Lung (tissue), 17 donors: ENCODE measurements at places on chromosomes 2 and 18.

DNA sequence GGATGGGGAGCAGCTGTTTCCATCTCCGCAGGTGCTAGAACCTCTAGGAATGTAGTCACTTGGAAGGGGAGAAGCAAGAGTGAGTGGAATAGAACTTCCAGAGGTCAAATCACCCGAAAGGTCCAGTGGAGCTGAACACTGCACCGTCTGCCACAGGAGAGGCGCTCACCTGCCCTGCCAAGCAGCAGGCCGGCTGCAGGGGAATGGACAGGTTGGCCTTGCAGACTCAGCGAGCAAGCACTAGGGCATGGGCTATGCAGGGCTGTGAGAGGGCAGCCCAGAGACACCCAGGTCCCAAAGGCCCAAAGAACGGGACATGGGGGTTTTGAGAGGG, 214.2 kb downstream of the TNS1 start:
- no peak for DNase-seq

GRCh38 chr2:21627938-21628337, 504.2 kb downstream of the TDRD15 start:
- DNase-seq = peak; percentile 79

GRCh38 chr2:142868229-142868762, 9.2 kb upstream of the KYNU start:
- no peak for DNase-seq

- no peak for DNase-seq
Measured at GRCh38 chr2:101832114-101832513, 134.6 kb downstream of the MAP4K4 start.

GRCh38 chr2:235087832-235088495, 136.1 kb downstream of the SH3BP4 start:
- peak; percentile 85 for DNase-seq

- DNase-seq = no peak
Measured at GRCh38 chr2:198102856-198103255, 298.5 kb downstream of the PLCL1 start.

DNA sequence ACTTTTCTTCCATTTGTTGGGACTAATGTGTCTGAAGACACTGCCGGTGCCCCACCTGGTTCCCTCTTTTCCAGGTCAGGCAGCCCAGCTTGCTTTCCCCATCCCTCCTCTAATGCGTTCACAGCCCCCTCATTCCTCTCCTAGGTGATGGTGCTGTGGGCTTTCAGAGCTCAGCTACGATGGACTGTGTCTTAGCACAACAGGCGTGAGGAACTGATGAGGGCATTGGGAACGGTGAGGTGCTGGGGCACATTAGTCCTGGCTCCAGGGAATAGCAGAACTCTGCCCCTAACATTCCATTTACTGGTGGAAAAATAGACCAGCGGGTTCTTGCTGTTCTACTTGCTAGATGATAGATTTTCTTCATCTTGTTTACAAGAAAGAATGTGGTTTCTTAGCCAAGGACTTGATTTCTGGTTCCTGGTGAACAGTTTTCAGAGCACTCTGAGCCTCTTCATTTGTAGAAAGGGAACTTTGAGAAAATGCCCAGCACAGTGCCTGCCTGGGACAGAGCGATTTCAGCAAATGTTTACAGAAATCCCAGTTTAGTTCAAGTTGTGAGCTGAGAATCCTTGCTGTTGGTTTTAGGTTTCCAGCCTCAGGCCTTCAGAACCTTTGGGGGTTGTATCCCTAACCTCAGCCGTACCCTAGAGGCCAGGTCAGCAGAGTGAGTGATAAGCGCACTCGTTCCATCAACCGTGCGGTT, 42.5 kb downstream of the LDLRAD4 start:
- DNase-seq = no peak

GRCh38 chr2:199581935-199582360, 124.2 kb upstream of the SATB2 start:
- DNase-seq = peak; percentile 74

DNA sequence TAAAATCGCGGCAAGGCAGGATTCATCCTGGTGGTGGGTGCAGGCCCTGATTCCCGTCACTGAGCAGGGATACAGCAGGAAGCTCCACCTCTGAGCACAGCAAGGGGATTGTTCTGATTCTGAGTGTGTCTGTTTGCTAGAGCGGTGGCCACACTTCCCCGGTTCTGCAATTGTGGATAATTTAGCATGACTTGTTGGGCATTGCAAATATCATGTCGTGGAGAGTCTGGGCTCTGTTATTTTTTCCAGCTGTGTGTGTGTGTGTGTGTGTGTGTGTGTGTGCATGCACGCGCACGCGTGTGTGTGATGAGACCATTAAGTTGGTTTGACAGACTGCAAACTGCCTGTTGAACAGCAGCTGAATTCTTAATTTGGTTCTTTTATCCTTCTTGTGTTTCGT, 4.1 kb upstream of the TMEM18 start:
- DNase-seq = no peak

DNA sequence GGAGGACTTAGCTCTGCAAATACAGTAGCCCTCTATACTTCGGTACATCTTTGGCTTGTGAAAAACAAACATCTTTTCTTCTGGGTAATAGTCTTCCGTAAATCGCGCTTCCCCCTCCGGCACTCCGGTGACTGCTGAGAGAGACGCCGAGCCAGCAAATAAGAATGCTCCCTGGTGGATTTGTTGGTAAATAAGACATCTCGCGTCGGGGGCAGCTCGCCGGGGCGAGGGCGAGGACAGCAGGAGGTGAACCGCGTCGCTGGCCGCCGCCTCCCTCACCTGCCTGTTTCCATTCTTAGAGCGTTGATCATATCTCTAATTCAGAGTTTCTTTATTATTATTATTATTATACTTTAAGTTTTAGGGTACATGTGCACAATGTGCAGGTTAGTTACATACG, 117.6 kb downstream of the PMAIP1 start:
- DNase-seq = no peak

DNA sequence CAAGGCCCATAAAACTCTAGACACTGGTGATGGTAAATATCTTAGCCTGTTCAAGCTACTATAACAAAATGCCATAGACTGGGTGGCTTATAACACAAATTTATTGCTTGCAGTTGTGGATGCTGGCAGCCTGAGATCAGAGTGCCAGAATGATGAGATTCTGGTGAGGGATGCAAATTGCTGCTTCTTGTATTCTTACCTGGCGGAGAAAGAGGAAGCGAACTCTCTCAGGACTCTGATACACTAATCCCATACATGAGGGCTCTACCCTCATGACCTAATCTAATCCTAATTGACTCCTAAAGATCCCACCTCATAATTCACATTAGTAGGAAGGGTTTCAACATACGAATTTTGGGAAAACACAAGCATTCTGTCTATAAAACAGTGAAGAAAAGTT, 4.6 kb upstream of the IER3IP1 start:
- no peak for DNase-seq

- DNase-seq = peak; percentile 18
Measured at GRCh38 chr2:56077359-56077915, 106.4 kb upstream of the CCDC85A start.

GRCh38 chr18:64974391-64975125, 776.3 kb upstream of the CDH7 start:
- DNase-seq = peak; percentile 8

- DNase-seq = no peak
Measured at GRCh38 chr2:43027097-43027873, 199.1 kb downstream of the ZFP36L2 start.

GRCh38 chr2:161116509-161116908, 43.7 kb upstream of the TANK start:
- no peak for DNase-seq

DNA sequence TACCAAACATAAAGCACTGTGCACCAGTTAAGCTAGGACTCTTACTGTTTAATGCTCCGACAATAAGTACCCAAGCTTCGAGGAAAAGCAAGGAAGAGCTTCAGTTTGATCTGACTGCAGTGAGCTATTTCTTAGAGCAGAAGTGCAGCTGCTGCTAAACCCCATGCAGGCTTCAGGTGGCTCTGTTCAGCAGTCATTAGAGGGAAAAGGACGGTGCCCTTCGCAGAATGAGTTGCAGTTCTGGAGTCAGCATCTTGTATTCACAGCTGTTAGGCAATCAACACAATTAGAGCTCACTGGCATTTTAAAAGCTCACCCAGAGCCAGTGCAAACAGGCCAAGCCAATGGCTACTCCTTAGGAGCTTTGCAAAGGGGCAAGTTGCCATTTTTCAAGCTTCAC, 1.5 kb upstream of the CERKL start:
- no peak for DNase-seq

DNA sequence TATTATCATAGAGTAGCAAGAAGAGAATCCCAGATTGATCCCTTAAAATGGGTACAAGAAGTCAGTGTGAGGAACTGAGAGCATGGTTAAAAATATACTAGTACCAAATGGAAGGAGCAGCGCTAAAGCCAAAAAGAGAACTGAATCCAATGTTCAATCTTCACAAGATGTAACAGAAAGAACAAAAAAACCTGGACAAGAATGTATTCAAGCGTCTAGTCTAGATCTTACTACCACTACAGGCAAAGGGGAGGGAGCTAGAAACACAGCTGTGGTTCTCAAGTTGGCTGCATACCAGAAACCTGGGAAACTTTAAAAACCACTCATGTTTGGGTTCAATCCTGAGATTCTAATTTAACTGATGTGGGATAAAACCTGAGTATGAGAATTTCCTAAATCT, 57.5 kb downstream of the PIAS2 start:
- DNase-seq = no peak

GRCh38 chr2:20629581-20630171, 21.2 kb downstream of the HS1BP3 start:
- peak; percentile 57 for DNase-seq

GRCh38 chr2:72915907-72916742, 1.2 kb upstream of the EMX1 start:
- DNase-seq = peak; percentile 64

GRCh38 chr2:186328838-186329237, 157.2 kb upstream of the ZC3H15 start:
- DNase-seq = no peak

- DNase-seq = no peak
Measured at GRCh38 chr18:57906852-57907251, 103.7 kb upstream of the ATP8B1 start.

DNA sequence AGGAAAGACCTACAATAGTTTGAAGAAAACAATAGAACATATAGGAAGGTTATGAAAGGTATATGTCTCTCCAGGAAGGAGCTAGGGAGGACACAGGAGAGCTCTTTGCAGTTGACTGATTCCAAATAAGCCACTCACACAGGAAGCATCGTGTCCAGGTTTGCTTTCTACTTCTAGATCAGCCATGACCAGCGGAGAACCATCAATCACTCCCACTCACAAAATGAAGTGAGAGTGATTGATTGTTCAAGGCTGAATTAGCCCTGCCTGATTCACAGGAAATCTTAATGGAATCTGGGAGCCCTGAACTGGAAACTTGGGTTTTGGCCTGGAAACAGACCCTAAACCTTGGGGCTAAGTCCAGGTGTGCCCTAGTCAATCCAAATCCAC, 1292.2 kb upstream of the ZEB2 start:
- DNase-seq = no peak

- peak; percentile 93 for DNase-seq
Measured at GRCh38 chr2:142989273-142990204, 112.1 kb downstream of the KYNU start.

- DNase-seq = no peak
Measured at GRCh38 chr2:196528486-196529223, 110.9 kb upstream of the CCDC150 start.

- DNase-seq = peak; percentile 89
Measured at GRCh38 chr2:84881581-84882413, 913 bp upstream of the TRABD2A start.
